COR-L47 (cell line): ENCODE measurements at places on chromosomes 7 and 10.

DNA sequence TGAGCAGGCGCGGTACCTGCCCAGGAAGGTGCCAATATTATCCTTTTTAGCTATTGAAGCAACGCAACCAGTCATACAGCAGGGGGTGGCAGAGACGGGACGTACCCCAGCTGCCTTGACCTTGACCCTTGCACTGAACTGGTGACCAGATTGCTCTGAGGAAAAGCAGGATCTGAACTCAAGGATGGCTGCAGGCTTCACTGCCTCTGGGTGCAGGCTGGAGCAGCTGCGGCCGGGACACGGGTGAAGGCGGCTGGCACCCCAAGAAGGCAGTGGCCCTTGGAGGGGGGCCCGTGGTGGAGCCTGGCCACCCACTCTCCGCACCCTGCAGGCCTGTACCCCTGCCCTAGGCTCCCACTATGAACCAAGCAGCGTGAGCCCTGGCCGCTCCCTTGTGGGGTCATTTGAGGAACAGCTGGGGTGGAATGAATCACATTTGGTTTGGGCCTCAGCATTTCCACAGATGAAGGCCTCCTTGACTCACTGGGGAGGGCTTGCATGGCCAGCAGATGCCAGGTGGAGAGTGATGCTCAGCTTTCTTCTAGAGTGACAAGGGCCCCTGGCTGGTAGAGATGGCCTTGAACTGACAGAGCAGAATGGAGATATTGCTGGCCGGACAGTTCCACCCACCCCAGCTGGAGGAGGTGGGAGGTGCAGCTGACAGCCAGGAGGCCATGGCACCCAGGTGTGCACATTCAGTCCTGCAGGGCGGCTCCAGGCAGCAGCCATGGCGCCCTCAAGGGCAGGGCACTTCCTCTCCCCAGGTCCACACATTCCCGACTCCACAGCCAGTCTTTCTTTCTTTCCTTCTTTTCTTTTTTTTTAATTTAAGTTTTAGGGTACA, 218.7 kb downstream of the WDR37 start:
- DNase-seq: no peak

DNA sequence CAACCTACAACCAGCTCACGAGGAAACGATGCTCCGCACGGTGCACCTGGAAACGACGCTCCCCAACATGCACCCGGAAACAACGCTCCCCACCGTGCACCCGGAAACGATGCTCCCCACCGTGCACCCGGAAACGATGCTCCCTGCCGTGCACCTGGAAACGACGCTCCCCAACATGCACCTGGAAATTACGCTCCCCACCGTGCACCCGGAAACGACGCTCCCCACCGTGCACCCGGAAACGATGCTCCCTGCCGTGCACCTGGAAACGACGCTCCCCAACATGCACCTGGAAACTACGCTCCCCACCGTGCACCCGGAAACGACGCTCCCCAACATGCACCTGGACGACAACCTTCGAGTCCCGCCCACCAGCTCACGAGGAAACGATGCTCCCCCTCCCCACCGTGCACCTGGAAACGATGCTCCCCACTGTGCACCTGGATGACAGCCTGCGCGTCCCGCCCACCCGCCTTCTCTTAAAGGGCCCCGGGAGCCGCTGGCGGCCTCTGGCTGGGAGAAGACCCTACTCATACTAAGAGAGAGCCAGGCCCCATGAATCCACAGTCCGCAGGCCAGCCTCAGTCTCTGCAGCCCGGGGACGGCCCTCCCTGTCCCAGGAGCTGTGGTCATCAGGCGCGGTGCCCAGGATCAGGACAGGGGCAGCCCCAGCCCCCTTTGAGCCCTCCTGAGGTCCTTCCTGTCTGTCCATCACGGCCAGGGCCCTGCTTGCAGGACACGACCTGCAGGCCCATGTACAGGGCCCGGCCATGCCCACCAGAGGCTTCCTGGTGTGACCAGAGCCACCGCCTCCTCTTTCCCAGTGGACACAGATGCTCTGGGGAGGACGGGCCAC, 98.3 kb downstream of the PDGFA start:
- peak; percentile 91 for DNase-seq

DNA sequence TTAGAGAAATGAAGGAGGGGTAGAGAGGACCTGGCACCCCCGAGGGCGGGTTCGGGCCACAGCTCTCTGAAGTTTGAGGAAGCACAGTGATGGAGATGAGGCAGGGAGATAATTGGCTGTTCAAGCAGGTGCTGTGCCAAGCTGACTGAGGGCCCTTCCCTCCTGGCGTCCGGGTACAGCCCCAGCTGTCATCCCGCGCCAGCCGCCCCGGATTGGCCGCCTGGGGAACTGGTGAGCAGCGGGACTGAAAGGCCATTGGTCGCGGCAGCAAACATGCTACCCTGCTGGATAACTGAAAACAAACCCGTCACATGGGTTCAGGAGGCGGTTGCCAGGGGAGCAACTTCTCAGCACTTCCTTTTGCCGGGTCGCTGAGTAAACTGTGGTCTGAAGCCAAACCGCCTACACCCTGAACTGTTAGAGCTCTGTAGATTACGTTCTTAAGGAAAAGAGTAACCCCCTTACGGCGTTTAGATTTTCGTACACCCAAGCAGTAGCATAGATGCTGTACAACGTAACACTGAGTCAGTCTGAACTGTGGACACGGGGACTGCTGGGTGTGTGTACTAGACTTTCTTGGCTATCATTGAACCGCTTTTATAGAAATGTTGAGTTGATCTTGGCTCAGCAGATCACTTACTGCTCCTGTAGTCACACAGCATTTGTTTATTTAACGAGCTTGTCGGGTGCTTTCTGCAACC, 1.3 kb downstream of the INSIG1 start:
- peak; percentile 91 for DNase-seq

DNA sequence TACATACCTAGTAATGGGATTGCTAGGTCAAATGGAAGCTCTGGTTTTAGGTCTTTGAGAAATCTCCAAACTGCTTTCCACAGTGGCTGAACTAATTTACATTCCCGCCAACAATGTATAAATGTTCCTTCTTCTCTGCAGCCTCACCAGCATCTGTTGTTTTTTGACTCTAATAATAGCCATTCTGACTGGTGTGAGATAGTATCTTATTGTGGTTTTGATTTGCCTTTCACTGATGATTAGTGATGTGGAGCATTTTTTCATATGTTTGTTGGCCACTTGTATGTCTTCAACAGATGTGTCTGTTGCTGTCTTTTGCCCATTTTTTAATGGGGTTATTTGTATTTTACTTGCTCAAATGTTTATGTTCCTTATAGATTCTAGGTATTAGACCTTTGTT, 675.5 kb downstream of the SUGCT start:
- no peak for DNase-seq

- DNase-seq: no peak
Measured at GRCh38 chr10:11113156-11113555, 95.5 kb downstream of the CELF2 start.

GRCh38 chr7:82823073-82823472, 339.6 kb downstream of the PCLO start:
- DNase-seq: no peak

- DNase-seq: no peak
Measured at GRCh38 chr10:71513540-71513853, 116.8 kb downstream of the CDH23 start.

DNA sequence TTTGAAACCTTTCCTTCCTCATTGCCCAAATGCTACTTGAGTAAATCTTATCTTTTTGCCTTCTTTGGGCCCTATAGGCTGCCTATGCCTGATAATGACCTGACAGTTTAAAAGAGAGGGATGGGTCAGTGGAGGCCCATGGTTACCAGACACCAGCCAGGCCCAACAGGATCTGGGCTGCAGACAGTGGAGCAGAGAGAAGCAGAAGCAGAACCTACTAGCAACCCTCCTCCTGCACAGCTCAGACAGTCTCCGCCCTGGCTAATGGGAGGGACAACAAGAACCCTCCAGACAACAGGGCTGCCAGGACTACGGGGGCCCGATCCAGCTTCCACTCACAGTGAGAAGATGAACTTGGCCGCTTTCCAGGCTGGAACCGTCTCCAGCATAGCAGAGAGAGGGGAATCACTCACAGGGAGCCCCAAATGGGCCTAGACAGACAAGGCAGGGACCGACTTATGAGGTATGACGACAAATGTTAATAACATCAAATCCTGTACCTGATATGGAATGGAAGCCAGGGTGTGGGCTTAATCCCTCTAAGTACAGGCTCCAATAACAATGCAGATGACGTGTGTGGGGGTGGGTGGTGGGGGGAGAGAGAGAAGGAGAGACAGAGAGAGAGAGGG, 31.7 kb upstream of the DGKI start:
- no peak for DNase-seq

- DNase-seq: no peak
Measured at GRCh38 chr7:50628434-50629084, 63.4 kb upstream of the DDC start.

- DNase-seq: no peak
Measured at GRCh38 chr10:11018432-11018841, 765 bp downstream of the CELF2 start.

DNA sequence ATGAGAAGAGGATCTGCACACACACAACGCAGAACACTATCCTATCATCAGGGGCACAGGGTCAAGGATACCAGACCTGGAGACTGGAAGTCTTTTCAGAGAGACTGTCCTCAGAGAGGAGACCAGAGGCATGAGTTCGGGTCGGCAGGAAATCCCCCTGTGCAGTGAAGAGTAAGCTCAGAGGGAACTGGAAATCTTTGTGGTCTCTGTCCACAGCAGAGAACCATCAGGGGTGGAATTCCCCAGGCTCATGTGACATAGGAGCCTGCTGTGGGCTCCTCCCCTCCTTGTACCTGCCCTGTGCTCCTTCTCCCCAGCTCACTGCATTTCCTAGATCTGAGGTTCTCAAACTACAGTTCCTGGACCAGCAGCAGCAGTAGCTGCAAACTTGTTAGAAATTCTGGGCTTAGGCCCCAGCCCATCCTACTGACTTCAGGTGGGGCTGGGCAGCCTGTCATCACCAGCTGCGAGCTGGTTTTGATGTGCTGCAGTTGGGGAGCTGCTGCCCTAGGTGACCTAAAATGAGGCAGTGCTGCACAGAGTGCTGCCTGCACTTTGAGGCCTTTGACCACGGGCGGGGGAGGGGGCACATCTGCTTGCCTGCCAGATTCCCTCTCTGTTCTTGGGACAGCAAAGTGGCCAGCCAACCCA, 2.4 kb downstream of the ZMIZ2 start:
- no peak for DNase-seq

DNA sequence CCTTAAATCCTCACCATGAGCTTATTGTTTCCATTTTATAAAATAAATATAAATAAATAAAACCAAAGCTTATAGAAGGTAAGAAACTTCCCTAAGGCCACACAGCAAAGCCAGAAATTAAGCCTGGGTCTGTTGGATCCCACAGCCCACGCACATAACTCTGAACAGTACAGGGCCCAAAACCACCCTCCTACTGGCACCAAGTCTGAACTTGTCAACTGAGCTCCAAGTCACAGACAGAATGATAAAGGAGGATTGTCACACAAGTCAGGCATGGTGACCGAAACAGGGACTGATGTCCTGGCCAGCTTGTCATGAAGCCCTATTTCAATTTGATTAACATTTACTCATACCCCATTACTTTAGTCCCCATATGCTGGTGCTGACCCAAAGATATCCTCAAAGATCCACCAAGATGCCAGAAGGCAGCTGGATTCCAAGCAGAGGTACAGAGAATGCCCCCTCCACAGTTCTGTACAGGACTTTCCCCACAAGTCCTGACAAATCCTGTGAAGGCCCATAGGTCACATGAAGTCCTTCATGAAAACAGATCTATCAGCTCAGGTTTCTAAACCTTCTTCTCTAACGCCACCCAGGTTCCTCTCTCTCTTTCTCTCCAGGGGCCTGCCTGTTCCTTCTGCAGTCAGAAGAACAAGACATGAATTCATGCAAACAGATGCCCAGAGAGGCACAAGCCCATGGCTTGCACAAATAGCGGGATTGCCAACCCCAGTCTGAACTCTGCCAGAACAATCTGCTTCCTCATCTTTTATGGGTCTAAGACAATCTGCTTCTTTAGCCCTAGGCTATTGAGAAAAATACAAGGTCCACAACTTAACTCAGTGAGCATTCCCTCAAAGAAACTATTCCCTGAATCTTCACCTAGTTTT, 60.9 kb downstream of the GLI3 start:
- no peak for DNase-seq

GRCh38 chr7:27221201-27221797, 21.3 kb upstream of the EVX1 start:
- no peak for DNase-seq

GRCh38 chr10:32150532-32151101, 94.4 kb upstream of the KIF5B start:
- no peak for DNase-seq

DNA sequence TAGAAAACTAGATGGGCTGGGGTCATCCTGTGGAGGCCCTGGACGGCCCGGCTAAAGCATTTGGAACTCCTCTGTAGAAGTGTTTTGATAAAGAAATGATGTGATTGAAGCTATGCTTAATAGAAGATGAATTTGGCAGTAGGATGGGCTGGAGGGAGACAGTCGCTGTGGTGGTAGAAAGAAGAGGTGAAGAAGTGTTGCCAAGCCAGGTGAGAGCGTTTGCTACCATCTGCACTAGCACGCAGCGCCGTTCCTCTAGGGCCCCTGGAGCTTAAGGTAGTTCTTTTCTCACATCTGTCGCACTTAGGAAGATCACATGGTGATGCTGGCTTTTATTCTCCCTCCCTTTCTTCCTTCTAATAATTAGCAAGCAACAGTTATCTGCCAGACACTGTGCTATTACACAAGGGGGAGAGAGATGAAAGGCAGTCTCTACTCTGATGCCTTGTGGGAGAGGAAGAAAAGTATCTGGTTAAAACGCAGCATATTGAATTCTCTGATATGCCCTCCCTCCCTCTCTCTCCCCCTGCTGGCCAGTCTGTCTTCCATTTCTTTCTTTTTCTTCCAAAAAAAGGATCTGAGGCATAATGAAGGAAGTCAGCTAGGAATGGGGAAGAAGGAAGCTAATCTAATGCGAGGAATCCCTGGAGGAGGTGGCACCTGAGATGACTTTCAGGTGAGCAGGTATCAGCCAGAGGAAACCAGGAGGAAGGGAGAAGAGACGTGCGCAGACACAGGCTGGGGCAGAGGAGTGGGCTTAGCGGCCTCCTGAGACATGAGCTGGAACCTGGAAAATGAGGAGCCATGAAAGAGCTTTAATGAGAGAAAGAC, 162.3 kb upstream of the KLF14 start:
- DNase-seq: no peak
